H7 (cell line): ENCODE measurements at places on chromosomes 12 and 14. TPM values are rescaled to one million over a fixed set of nuclear protein-coding genes. Genes with fewer than 3 reads are reported as not detected.

Gene LIN7A
- total RNA-seq, result 7.6 and 11.9 TPM in 2 replicates

Gene MANSC4
- total RNA-seq, result not detected in 2 replicates

Gene EXOC3L4
- 0.21 TPM in 1 of 2 replicates, not detected in the other for total RNA-seq

GRCh38 chr14:30243207-30243606 lies 315.6 kb upstream of the PRKD1 start:
- no peak for DNase-seq

DNA sequence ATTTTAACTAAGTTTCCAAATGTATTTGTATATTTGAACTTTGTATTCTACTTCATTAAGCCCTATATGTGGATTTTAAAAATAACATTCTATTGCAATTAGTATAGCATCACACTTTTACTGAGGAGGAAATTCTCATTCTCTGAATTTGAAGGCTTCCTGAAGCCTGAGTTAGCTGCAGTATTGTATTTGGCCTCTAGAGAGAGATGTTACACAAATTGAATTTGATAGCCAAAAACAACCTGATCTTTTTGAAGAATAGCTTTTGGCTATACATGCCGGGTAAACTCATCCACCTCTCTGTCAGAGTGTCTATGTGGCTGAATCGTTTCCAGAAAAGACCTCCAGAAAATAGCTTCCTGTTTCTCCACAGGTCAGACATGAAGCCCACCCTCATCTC lies 316.5 kb upstream of the OR4E1 start:
- DNase-seq, result no peak

DNA sequence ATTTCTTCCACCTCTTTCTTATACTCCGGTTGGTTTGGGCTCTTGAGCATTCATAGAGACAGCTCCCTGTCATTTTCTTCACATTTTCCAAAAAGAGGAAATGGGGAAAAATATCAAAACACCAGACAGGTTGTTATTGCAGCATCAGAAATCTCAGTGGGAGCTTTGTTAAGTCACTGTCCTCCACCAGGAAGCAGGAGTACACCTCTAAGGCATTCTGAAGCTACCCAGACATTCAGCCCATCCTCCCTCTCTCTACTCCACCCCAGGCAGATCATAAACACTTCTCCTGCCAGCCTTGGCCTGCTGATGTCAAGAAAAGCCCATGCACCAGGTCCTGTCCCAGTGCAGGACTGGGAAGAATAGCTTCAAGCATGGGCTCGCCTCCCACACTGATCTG lies 1198.3 kb downstream of the VRK1 start:
- no peak for DNase-seq

GRCh38 chr14:63241096-63241495 lies 36.9 kb downstream of the RHOJ start:
- no peak for DNase-seq

- no peak for DNase-seq
These were observed 83.8 kb downstream of the SLC38A1 start for GRCh38 chr12:46184798-46185595.

DNA sequence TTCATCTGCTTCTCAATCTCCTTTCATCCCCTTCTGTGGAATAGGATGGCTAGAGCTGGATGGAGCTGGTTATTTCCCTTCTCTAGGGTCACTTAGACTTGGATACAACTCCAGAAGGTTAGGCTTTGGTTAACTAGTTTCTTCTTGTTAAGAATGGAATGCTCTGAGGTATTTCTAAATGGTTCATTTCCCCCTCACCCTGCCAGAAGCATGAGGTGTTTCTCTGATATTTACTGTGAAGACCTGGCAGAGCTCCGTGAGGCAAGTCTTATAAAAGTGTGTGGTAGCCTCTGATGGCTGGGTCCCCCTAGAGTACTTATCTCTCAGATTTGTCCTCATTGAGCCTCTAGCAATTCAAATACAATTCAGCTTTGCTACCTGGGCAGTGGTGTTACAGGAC lies 207.9 kb downstream of the SLC16A7 start:
- no peak for DNase-seq

GRCh38 chr14:77076113-77076631 lies 21.9 kb upstream of the CIPC start:
- peak; percentile 60 for DNase-seq

GRCh38 chr14:52987042-52987441 lies 36.2 kb upstream of the FERMT2 start:
- DNase-seq, result no peak
